ENCODE measurements at places on chromosomes 16 and 17.

GRCh38 chr16:84520725-84521496 is 16.5 kb upstream of the MEAK7 start:
- DNase-seq, result no peak

- DNase-seq, result no peak
Observed at GRCh38 chr16:56824331-56824730, 40.7 kb upstream of the SLC12A3 start.

DNA sequence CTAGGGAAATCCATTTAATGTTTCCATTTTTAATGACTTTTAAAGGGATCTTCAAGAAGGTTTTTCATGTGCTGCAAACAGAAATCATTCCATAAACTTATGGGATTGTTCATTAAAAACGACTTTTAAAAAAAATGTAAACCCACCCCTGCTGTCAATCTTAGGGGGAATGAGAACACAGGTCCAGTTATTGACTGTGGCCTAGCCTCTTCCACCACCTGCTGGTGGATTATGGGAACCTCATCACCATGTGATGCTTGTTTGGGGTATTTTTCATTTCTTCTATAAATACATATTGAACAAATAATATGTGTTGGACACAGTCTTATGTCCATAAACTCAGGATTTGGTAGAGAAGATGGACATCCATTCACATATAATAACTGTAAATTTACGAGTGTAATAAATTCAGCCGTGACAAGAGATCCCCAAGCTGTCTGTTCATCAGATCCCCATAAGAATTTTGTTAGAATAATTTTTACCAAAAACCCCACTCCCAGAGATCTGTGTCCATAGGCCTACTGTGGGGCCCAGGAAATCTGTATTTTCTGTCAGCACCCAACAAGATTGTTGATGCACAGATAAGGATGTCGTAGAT is 42.0 kb upstream of the TMC5 start:
- peak; percentile 44 for DNase-seq

- no peak for DNase-seq
Observed at GRCh38 chr17:17062866-17063265, 20.6 kb downstream of the MPRIP start.

DNA sequence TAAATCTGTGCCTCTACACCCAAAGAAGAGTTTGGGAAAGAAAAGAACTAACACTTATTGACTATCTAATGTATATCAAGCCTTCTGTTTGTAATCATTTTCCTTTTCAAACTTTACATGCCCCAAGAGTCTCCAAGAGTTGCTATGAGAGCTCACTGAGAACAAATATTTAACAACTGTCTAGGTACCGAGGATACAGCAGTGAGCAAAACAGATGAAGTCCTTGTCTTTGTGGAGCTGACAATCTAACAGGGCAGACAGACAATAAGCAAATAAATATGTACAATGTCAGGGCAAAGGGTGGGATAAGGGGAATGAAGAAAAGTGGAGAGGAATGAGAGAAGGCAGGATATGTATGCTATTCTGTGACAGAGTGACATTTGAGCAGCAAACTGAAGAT is 64.8 kb upstream of the KSR1 start:
- no peak for DNase-seq

- DNase-seq, result no peak
Observed at GRCh38 chr17:8025176-8025911, 13.5 kb upstream of the ALOX15B start.

Measured in heart right ventricle (tissue), 16 donors.